Dorsolateral prefrontal cortex (tissue), 122 donors: ENCODE measurements at places on chromosomes 6 and 20. TPM values are rescaled to one million over a fixed set of nuclear protein-coding genes. Genes with fewer than 3 reads are reported as not detected.

Gene EFCAB8
- not detected for total RNA-seq

Gene HUS1B
- total RNA-seq = 1.8 TPM

Gene PI16
- total RNA-seq = 20.4 TPM

Gene HTR1B
- total RNA-seq = 5.4 TPM

Gene TTLL9
- total RNA-seq = 4.0 TPM

Gene PRRT1
- 52.8 TPM for total RNA-seq

Gene RHAG
- not detected for total RNA-seq

Gene ZC2HC1B
- total RNA-seq = not detected

Gene BLCAP
- 118 TPM for total RNA-seq

Gene C2
- 3.6 TPM for total RNA-seq

Gene MMS22L
- 4.9 TPM for total RNA-seq

Gene ACOT8
- total RNA-seq = 41.3 TPM

Gene HRH3
- total RNA-seq = 21.9 TPM

Gene CGA
- not detected for total RNA-seq

Gene NMBR
- 0.57 TPM for total RNA-seq

Gene GABRR1
- not detected for total RNA-seq
